ENCODE measurements at places on chromosomes 16 and 17.

- no peak for DNase-seq
Observed at GRCh38 chr17:8706431-8706830, 38.2 kb downstream of the CCDC42 start.

DNA sequence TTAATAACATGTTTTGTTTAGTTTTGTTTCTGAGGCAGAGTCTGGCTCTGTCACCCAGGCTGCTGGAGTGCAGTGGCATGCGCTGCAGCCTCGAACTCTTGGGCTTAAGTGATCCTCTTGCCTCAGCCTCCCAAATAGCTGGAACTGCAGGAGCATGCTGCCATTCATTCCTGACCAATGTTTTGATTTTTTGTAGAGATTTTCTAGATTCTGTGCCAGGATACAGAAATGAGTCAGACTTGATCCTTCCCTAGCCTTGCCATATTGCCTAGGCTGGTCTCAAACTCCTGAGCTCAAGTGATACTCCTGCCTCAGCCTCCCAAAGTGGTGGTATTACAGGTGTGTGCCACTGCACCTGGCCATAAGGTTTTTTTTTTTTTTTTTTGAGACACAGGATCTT is 17.7 kb downstream of the TAOK1 start:
- no peak for DNase-seq

DNA sequence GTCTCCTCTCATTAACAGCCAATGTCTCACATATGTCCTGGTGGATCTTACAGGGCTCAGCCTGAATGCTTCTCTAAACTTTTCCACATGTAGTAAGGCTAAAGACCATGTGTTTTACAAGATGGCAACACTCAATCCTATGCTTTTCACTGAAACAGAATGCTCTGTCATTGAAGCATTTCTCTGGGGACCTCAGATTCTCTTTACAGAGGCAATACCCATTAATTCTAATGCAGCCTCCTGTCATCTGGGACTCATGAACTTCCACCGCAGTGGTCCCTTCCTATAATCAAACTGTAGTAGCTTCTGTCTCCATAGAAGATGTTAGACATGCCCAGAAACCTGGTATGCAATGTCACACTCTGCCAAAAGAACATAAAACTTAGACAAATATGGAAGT is 926.6 kb upstream of the RBFOX1 start:
- DNase-seq = no peak

GRCh38 chr17:82389379-82389778 is 17.8 kb downstream of the UTS2R start:
- no peak for DNase-seq

DNA sequence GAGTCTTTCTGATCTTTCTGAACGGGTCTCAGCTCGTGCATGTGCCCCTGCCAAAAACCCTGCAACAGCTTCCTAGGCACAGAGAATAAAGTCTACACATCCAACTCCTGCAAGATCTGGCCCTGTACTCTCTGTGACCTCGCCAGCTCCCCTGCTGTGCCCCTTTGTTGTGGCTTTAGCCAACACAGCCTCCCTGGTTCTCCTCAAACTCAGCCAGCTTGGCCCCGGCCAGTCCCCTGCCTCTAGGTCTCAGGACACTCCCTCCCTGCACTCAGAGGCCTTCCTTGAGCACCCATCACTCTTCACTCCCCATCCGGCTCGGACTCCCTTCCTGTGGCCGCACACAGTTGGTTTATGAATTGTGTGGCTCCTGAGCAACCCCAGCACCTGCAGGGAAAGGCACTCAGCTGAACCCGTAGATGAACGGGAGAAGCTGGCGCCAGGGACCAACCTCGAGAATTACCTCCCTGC is 1.4 kb downstream of the CEP131 start:
- DNase-seq = no peak

DNA sequence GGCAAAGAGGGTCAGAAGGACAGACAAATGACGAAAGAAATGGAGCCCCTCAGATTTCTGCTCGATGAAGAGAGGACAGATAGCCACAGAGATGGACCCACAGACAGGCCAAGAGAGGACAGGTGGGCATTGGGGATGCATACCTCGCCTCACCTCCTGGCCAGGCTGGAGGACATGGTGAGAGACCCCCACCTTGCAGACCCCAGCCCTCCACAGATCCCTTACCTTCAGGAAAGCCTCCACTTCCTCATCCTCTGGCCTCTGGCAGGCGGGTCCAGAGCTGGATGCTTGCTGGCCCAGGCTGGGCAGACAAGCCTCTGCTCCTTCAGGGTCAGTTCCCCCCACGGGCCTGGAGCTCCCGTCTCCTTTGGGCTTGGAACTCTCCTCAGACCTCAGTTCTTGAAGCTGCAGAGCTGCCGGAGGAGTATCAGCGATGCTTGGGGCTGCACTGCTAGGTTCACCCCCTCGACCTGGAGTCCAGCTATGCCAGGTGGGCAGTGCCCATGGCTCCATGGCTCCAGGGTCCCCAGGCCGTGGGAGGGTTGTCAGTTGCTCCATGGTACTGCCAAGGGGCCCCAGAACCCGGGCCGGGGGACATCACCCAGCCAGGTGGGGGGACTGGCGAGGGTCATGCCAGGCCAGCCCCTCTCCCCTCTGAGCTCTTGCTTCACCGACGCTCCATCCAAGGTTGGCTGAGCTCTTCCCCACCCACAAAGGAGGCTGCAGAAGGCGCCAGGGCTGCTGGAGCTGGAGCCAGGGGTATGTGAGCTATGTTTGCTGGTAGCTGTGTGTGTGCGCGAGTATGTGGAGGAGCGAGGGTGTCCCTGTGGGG is 1.0 kb downstream of the TSPOAP1 start:
- DNase-seq = no peak

DNA sequence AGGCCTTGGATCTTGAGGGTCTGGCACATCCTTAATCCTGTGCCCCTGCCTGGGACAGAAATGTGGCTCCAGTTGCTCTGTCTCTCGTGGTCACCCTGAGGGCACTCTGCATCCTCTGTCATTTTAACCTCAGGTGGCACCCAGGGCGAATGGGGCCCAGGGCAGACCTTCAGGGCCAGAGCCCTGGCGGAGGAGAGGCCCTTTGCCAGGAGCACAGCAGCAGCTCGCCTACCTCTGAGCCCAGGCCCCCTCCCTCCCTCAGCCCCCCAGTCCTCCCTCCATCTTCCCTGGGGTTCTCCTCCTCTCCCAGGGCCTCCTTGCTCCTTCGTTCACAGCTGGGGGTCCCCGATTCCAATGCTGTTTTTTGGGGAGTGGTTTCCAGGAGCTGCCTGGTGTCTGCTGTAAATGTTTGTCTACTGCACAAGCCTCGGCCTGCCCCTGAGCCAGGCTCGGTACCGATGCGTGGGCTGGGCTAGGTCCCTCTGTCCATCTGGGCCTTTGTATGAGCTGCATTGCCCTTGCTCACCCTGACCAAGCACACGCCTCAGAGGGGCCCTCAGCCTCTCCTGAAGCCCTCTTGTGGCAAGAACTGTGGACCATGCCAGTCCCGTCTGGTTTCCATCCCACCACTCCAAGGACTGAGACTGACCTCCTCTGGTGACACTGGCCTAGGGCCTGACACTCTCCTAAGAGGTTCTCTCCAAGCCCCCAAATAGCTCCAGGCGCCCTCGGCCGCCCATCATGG is 4.0 kb upstream of the ADGRG3 start:
- DNase-seq = no peak

- no peak for DNase-seq
Observed at GRCh38 chr17:7894226-7894625, 5.6 kb downstream of the CHD3 start.

GRCh38 chr17:77738751-77739531 is 219.6 kb upstream of the TNRC6C start:
- DNase-seq = no peak

DNA sequence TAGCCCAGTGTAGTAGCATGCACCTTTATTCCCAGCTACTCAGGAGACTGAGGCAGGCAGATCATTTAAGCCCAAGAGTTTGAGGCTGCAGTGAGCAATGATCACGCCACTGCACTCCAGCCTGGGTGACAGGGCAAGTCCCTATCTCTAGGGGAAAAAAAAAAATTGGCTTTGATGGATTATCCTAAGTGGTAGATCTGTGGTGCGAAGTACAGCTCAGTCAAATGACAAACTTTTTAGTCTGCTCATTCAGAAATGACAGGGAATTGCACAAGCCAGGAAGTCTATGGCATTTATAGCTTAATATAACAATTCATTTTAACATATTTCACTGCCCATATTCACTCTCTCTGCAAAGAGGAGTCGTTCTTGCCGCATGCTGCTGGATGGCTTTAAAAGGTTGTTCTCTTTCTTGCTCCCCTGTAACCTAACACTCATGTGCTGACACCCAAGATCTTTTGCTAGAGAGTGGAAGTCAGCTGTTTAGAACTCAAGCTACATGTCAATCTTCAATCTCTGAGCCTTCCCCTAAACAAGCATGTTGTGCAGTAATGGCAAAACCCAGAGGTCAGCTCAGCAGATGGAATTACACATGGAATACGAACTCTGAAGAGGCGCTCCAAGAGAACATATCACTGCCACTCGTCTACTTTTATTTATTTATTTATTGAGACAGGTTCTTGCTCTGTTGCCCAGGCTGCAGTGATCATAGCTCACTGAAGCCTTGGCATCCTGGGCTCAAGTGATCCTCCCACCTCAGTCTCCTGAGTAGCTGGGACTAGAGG is 32.8 kb downstream of the RNF157 start:
- DNase-seq = no peak

DNA sequence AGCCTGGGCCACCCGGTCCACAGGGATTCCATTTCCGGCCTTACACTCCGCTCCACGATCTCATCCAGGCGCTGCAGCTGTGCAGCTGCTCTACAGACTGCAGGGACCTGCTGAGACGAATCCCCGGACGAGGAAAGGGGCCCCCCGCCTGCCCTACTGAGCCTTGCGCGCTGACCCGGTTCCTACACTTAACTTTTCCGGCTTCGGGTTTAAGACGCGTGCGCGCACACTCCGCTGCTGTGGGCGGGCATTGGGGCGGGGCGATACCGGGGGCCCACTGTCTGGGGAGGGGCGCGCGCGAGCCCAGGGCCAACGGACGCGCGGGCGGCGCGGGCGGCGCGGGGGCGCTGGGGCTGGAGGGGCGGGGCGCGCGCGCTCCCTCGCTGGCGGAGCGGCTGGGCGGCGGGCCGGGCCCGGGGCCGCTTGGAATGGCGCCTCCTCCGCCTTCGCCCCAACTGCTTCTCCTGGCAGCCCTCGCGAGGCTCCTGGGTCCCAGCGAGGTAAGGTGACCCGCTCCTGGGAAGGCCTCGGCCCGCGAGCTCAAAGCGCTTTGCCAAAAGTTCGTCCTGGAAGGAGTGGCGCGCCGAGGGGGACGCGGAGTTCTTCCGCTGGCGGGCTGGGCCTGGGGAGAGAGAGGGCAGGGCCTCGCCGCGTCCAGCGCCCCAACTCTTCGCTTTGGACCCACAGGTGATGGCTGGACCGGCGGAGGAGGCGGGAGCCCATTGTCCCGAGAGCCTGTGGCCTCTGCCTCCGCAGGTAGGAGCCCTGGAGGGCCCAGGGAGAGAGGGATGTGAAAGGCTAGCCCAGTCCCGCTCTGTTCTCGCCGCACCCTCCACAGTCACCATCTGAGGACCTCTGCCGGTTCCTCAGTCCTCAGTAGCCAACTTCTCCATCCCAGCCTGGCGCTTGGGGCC is at the start of gene TP53I13:
Gene TP53I13 (plus strand): TSS at position 371 of the 914 bp plus-strand sequence. CDS start 58 bp downstream, at position 429.
- DNase-seq = peak; percentile 74

DNA sequence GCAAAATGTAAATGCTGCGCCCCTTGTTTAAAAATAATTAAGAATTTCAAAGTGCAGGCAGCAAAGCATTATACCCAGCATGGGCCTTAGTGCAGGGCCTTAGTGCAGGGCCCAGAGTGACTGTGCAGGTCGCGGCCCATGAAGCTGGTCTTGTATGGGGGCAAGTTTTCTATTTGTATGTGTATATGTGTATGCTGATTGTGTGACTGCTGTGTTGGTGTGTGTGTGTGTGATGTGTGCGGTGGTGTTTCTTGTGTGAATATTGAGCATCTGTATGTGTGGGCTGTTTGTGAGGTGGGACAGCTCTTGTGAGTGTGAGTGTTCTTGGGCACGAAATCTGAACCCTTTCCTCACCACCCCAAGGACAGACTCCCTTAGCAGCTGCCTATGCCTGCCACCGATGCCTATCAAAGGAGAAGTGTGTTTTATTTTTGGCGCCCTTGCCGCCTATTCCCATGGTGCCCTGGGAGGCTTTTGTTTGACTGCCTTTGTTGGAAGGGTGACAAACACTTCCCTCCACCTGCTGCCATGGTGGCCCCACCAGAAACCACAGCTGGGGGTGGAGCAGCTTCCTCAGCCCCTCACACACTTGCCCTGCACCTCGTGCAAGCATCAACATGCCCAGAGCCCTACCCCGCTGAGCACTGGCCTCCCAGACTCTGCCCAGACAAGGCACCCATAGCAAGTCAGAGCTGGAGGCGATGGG is 18.0 kb downstream of the CCR7 start:
- DNase-seq = no peak

GRCh38 chr17:56881685-56882295 is 32.1 kb downstream of the TRIM25 start:
- DNase-seq = no peak

DNA sequence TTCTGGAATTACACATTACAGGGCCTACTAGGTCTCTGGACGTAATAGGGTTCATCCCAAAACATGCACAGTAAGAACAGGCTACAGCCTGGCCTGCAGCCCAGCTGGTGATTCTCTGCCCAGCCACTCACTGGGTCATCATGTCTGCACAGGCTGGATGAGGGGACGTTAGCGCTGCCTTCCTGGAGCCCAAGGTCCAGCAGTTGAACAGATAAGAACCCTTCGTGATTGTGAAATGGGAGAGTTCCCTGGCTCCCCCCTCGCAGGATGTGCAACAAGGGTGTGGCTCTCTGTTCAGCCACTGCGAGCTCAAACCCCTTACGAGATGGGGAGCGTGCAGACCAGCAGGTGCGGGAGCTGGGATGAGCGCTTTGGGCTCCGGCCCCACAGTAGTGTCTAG is 200.0 kb upstream of the CDH5 start:
- no peak for DNase-seq

GRCh38 chr16:20901068-20901435 is 481 bp downstream of the LYRM1 start:
- peak; percentile 27 for DNase-seq

DNA sequence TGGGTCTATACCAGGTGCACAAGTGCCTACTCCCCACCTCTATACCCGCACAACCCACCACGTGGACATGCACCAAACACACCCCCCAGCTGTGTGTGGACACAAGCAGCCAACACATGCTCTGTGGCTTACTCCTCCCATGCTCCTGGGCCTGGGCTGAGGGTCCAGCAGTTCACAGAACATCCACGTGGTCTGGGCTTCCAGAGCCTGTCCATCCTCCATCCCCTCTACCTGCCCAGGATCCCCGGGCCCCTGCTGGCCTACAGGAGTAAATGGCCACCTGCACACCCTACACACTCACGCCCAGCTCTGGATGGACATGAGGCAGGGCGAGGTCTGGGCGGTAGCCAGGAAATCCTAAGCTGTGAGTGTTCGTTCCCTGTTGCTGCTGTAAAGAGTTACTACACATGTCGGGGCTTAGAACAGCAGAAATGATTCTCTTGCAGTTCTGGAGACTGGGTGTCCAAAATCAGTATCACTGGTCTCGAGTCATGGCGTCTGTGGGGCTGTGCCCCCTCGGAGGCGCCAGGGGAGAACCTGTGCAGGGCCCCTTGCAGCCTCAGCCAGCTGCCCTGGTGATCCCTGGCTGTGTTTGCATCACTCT is 15.0 kb upstream of the RAI1 start:
- no peak for DNase-seq

- no peak for DNase-seq
Observed at GRCh38 chr16:24568392-24568791, 29.0 kb downstream of the RBBP6 start.

Measured in NCI-H2227 treated with DMSO at 0.1 percent for 48 hours (cell line).